ENCODE measurements at places on chromosomes 1 and 21.

- no peak for DNase-seq
These were observed 19.6 kb upstream of the TARBP1 start for GRCh38 chr1:234498448-234499118.

DNA sequence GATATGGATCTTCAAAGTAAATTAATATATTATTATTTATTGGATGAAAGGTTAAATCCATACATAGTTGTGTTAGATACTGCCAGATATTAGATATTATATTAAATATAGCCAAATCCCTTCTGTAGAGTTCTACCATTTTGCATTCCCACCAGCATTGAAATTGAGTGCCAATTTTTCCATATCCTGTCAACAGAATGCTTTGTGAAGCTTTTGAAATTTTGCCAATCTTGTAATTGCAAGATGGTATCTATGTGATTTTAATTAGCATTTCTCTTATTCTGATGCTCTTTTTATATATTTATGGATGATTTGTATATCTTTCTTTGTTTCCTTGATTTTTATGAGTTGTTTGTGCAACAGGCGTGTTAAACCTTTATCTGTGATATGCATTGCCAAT lies 67.0 kb upstream of the CD34 start:
- no peak for DNase-seq

DNA sequence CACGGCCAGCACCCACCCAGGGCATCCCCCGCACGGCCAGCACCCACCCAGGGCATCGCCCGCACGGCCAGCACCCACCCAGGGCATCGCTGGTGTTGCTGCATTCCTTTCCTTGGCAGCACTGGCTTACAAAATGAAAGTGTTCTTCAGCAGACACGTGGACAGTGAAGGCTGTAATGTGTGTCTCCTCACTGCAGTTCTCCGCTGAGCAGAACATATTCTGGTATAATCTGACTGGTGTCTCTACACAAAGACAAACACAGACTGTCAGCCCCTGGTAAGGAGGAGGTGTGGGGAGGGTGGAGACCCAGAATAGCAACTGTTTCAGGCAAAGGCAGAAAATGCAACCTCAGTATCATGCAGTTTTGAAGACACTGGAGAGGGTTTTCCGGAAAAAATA lies 7.3 kb downstream of the LYPD8 start:
- no peak for DNase-seq

GRCh38 chr1:1202831-1203560 lies 3.4 kb downstream of the TNFRSF18 start:
- peak; percentile 21 for DNase-seq

DNA sequence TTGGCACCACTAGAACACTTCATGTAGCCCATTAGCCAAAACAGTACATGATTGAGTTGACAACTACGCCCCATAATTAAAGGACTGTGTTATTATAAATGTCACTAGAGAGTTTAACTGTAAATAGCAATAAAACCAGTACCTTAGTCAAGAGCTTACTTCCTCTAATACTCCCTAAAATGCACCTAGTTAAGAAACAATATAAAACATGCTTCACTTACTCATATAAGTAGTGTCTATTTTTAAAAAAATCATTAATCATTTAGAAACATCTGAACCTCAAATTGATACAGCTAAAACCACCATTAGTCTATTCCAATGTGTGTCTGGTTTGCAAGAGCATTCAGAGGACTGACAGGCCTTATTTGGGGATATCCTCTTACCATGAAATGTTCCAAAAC lies 25.3 kb downstream of the PTP4A2 start:
- no peak for DNase-seq

DNA sequence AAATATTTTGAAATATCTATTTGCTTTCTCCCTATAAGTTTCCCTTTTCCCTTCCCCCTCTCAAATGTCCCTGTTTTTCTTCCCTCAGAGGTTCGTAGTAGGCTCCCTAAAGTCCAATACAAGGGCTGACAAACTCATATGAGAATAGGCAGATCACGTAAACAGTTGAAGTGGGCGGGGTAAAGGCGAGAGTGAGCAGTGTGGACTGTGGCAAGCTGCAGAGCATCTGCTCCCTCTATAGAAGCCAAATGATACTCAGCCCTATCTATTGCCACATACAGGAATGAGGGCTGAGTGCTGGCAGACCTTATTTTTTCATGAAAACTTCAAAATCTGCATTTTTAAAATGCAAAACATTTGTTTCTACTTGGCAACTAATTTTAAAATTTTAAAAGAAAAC lies 26.3 kb downstream of the PRDX6 start:
- DNase-seq: peak; percentile 54

GRCh38 chr1:66271904-66272254 lies 262.1 kb upstream of the SGIP1 start:
- no peak for DNase-seq

GRCh38 chr21:45838634-45839033 lies 142.9 kb upstream of the COL6A1 start:
- DNase-seq: no peak

DNA sequence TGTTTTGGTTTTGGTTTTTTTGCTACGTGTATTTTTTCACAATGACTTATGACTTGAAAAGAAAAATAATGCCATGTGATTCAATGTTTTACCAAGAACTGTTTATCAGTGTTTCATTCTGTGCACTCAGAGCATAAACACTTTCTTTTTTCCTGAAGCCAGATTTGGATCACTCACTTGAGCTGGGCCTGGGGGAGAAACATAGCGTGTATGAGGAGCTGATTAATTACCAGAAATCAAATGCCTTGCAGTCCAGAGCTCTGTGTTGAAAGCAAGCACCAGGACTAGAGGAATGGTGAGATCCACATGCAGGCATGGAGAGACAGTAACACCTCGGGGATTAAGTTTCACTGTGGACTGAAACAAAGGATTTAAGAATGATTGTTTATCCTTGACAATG lies 642.1 kb upstream of the ADGRL2 start:
- no peak for DNase-seq

- DNase-seq: no peak
These were observed 1.7 kb downstream of the BACE2 start for GRCh38 chr21:41169701-41170100.

GRCh38 chr1:31238986-31239613 lies 587 bp downstream of the NKAIN1 start:
- peak; percentile 19 for DNase-seq

DNA sequence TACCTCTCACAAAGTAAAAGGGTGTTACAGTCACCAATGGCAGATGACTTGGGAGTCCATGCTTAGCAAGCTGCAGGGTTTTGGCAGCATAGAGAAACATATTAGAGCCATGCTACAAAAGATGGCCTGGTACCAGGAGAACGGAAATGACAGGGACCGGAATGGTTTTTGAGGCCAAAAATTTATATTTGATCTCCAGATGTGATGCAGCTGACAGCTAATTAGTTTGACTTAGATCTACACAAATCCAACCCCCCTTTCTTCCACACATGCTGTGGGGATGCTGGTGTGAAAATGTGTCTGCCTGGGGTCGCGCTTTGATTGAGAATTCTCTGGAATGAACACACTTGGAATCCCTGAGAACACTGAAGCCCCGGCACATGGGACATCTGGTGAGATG lies 26.5 kb downstream of the SYF2 start:
- no peak for DNase-seq

DNA sequence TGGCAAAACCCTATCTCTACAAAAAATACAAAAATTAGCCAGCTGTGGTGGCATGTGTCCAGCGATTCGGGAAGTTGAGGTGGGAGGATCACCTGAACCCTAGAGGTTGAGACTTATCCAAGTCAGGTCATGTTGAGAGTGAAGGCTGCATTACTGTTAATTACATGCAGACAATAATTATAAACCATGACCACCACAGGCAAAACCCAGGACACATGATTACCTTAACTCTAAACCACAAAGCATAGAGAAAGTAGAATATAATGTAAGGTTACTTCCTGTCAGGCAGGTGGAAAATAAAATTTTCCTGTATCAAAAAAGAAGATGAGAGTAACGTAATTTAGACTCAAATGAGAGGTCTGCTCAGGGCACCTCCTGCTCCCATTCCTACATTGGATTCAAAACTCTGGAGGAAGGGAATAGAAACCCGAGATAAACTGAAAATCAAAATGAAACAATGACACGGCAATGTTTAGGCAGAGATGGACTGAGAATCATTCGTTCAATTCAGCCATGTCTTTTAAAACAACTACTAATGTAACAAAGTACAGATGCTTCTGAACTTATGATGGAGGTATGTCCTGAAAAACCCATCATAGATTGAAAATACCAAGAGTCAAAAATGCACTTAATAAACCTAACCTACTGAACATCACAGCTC lies 33.6 kb downstream of the RGS8 start:
- DNase-seq: no peak

DNA sequence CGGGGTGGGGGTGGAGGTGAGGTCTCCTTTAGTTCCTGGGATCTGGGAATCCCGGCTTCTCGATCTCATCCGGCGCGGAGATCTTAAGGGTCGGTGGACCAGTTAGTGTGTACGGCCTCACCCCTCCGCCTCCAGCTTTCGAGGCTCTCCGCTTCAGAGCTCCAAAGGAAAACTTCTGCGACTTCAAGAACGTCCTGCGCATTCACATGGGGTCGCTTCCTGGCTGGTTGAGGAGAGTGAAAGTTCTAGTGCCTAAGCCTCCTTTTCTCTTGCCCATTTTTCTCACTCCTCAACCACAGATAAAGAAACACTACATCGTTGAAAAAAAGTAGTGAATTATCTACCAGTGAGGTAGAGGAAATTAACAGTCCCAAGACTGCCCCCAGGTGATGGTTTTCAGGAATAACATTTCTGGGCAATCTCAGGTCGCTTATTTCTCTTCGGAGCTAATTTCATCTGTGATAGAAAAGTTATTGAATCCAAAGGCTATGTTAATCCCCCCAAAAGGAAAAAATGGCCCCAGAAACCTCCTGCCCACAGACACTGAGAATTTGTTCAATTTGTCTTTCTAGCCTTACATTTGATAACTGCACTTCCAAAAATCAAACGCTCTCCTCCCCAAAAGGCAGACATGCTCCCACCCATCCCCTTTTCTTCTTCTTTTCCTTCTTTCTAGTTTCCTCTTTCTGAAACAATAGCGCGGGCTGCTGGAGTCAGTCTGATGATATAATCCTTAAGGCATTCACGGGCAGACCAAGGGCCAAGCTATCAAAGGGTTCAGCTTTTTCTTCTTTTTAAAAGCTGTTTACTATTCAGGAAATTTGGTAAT lies 20.6 kb upstream of the TBX15 start:
- DNase-seq: peak; percentile 69

DNA sequence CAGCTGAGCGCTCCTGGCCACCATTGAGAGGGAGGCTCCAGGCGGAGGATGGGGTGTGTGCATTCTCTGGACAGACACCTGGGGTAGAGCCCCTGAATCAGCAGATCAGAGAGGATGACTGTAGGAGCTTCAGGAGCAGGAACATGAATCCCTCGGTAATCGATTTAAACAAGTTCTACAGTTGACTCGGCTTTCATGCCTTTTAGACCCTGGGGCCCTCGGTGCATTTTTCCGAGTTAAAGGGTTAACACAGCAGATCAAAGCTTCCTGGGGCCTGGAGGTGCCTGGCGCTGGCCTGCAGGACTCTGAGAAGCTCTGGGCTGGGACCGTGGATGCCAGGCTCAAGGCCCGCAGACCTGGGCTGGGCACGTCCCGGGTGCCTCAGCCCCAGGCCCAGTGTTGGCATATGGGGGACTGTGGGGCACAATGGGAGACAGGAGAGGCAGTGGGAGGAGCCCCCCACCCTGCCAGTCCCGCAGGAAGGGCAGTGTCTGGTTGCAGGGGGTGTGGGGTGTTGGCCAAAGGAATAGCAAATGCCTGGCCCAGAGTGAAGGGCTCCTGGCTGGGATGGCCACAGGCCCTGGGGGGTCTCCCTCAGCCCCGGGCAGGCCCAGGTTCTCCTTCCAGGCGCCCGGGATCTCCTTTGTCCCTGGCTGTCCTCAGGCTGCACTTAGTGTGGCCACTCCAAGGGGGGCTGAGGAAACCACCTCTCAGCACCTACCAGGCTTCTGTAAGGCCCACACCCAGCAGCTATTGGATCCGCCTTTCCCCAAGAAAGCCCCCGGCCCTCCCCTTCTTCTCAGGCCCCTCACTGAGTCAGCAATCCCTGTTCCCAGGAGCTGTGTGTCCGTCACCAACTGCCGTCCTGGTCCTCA lies 40.1 kb downstream of the SLX9 start:
- DNase-seq: no peak

DNA sequence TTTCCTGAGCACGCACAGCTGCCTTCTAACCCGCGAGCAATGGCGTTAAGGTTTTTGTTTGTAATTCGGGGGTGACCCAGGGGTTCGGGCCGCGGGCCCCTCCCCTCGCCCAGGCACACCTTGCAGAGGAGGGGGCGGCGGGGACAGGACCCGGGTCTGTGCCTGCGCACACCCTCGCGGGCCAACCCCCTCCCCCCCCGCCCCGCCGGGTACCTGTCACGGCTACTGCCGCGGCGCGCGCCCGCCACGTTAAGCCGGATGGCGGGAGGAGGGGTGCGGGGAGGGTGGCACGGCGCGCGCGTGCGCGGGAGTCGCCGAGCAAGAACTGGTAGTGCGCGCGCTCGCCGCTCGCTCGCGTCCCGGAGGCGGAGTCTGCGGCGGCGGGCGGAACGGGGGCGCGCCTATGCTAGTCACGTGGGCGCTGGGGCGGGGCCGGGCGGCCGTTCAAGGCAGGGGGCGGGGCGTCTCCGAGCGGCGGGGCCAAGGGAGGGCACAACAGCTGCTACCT lies at the start of gene TPTE:
Gene TPTE, plus strand, starts transcription at position 493 of the 508 bp plus-strand sequence. CDS start 17,141 bp downstream, outside the sequence.
- DNase-seq: no peak

GRCh38 chr1:165403835-165404482 lies 41.0 kb downstream of the RXRG start:
- DNase-seq: peak; percentile 31

DNA sequence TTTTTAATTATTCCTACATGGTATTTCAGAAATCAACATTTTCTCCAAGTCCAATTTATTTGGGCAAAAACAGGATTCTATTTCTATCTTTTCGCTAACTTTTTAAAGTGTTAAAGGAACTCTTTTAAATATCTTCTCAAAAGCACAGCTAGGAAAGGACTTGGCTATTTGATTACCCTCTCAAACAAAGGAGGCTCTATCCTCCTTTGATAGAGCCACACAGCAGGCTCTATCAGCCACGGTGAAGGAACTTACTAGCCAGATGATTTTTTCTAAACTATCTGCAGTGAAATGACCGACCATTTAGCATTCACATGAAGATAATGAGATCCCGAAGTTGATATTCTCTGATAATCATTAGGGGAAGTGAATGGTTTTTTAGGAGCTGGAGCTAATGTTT lies 9.1 kb downstream of the ANGPTL7 start:
- DNase-seq: no peak

- no peak for DNase-seq
These were observed 668.8 kb downstream of the KIF26B start for GRCh38 chr1:245823408-245824147.

- peak; percentile 22 for DNase-seq
These were observed 2.0 kb downstream of the EDARADD start for GRCh38 chr1:236395947-236396664.

Measured in NCI-H345 (cell line).